ENCODE measurements at places on chromosomes 2 and 18. TPM values are rescaled to one million over a fixed set of nuclear protein-coding genes. Genes with fewer than 3 reads are reported as not detected.

The C2orf78 gene
- not detected for total RNA-seq

DNA sequence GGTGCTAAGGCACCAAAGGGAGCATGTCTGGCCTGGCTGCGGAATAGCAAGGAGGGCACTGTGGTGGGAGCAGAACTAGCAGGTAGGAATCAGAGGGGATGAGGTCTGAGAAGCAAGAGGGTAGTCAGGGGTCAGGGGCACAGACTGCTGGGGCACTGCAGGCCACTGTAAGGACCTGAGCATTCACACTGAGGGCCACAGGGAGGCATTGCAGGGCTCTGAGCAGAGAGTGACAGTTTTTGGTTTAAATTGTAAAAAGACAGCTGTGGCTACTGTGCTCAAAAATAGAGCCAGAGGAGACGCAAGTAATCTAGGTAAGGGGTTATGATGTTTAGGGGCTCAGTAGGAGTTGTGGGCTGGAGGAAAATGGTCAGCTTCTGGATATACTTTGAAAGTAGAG, 41.5 kb downstream of the ARHGAP25 start:
- DNase-seq, result no peak

- peak; percentile 54 for DNase-seq
Measured at GRCh38 chr2:200788121-200788718, 23.5 kb upstream of the BZW1 start.

The C2orf66 gene
- not detected for total RNA-seq

GRCh38 chr2:105887256-105887655, 142.5 kb downstream of the NCK2 start:
- no peak for DNase-seq

DNA sequence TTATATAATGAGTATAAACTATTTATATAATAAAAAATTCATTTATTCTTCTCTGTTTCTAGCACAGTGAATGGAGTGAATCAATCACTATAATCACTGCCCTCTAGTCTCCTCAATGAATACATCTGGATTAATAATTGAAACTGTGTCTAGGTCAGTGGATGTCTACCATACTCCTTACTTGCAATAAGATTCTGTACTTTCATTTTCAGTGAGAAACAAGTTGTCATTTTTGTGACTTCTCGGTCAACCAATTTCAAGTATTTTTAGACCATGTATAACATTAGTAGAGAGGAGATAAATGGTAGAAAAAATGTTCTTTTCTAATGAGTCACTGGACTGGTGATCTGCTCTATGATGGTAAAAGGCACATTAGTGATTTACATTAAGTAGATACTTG, 799.6 kb upstream of the CHAC2 start:
- no peak for DNase-seq

GRCh38 chr2:181673173-181673572, 7.1 kb downstream of the NEUROD1 start:
- DNase-seq, result no peak

DNA sequence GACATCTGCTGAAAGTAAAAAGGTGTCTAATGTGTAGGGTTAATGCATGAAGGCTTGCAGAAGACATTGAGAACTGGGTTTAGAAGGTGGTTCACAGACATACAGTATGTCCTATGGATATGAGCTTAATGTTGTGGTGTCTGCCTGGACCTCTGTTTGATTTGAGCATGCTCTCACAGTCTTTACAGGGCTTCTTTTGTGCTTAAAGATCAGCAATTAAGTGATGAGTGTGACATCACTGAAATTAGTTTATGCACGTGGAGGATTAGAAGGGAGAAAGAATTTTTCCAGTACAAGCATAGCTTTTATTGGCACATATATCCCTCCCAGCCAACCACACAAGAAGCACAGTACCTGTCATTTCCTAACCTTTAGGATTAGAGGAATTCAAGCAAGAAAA, 367.5 kb upstream of the RAB12 start:
- no peak for DNase-seq

DNA sequence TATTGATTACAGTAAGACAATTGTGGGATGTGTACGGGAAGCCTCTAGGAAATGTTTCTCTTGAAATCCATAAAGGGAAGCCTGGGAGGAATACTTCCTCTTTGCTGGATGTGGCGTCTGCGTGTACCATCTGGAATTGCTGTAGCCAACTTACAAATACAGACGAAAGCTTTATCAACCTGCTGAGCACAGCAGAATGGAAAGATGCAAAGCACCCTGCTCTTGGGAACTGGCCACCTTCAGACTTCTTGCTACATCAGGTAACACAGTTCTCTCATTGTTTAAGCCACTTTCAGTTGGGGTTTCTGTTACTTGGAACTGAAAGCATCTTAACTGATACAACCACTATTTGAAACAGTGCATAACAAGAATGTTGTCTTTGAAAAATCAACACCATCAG, 213.8 kb downstream of the HRH4 start:
- no peak for DNase-seq

- no peak for DNase-seq
Measured at GRCh38 chr2:159912580-159912979, 114.6 kb upstream of the CD302 start.

The RTP5 gene
- not detected for total RNA-seq

The TTR gene
- total RNA-seq, result not detected

DNA sequence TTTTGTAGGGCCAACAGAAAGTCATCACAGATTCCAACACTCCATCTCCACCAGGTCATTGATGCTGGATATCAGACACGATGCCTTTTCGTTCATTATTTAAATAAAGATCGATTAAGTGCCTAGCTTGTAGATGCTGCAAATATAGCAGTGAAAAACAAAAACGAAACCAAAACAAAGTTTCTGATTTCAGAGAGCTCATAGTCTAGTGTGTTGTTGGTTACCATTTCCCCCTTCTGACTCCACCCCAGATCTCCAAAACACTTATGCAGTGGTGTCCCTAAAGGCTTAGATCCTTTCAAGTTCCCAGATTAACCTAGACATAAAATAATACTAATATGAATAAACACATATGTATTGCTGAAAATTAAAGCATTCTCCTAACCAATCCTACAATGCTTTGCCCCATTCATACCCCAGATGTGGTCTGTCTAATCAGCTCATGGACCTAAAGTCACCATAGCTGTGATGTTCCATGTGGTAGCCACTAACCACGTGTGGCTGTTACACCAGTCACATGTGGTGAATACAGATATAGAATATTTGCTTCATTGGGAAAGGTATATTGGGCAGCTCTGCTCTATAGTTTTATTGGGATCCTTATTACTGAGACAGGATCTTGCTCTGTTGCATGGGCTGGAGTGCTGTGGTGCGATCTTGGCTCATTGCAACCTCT, 787.2 kb downstream of the TDRD15 start:
- DNase-seq, result no peak

DNA sequence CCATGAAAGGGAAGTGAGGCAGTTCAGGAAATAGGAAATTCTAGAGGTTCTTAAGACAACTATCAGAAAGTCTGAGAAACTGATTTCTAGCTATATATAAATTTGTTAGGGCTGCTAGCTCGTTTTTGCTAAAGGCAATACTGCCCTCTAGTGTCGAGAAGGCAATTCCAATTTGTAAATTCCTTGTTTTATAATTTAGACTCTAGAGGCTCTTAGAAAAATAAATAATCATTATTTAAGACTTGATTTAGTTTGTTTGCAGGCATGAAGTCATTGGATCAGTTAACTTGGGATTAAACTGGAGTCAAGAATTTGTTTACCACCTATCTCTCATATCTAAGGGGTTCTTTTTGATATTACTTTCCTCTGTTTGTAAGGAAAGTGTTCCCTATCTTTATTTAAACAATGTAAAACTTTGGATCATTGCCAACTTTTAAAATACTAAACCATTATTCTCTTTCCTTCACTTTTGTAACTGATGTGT, 66.2 kb downstream of the ACVR2A start:
- DNase-seq, result peak; percentile 43

The ST3GAL5 gene
- total RNA-seq, result 31.9 TPM

GRCh38 chr18:43486462-43486861, 209.2 kb upstream of the SYT4 start:
- no peak for DNase-seq

The SOX11 gene
- 11.2 TPM for total RNA-seq

- DNase-seq, result no peak
Measured at GRCh38 chr2:237721458-237721857, 77.1 kb upstream of the RBM44 start.

The HMSD gene
- 0.06 TPM for total RNA-seq

The SPDYA gene
- 0.86 TPM for total RNA-seq

GRCh38 chr2:27751377-27751776, 20.1 kb upstream of the MRPL33 start:
- DNase-seq, result no peak

- no peak for DNase-seq
Measured at GRCh38 chr18:58152891-58153290, 108.9 kb downstream of the NEDD4L start.

- peak; percentile 21 for DNase-seq
Measured at GRCh38 chr2:43685357-43685756, 9.1 kb upstream of the C1GALT1C1L start.

The GAREM1 gene
- total RNA-seq, result 1.5 TPM

- no peak for DNase-seq
Measured at GRCh38 chr18:24959051-24959476, 392.9 kb downstream of the ZNF521 start.

The GREB1 gene
- total RNA-seq, result 11.3 TPM

DNA sequence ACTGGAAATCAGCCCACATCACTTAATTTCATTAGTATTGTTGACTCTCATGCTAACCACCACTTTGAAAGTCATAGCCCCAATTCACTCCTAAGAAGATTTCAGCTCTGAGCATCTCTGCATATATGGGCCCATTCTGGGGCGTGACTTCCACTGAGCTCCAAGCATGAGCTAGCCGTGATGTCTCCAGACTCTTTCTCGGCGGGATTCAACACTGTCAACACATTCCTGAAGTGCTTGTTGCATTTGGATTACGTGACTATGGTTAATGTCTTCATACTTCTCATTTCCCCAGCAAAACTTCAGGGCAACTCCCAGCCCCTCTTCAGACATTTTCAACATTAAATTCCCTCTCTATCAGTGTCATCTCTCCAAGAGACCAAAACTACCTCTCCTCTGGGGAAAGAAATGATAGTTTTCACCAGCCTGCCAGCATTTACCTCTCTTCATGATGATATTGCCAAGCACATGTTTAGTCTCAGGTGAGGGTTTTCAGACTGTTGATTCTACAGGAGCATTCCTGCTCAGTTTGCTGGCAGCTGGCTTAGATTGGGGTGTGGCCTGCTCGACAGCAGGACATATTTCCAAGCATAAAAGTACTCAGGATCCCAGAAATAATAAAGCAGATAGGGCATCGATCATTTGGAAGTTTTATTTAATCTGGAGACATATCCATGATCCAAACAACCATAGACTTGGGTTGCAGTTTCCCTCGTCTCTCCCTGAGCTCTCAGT, 81.7 kb downstream of the FEZ2 start:
- DNase-seq, result no peak

GRCh38 chr2:160557903-160558302, 64.3 kb upstream of the RBMS1 start:
- DNase-seq, result no peak

DNA sequence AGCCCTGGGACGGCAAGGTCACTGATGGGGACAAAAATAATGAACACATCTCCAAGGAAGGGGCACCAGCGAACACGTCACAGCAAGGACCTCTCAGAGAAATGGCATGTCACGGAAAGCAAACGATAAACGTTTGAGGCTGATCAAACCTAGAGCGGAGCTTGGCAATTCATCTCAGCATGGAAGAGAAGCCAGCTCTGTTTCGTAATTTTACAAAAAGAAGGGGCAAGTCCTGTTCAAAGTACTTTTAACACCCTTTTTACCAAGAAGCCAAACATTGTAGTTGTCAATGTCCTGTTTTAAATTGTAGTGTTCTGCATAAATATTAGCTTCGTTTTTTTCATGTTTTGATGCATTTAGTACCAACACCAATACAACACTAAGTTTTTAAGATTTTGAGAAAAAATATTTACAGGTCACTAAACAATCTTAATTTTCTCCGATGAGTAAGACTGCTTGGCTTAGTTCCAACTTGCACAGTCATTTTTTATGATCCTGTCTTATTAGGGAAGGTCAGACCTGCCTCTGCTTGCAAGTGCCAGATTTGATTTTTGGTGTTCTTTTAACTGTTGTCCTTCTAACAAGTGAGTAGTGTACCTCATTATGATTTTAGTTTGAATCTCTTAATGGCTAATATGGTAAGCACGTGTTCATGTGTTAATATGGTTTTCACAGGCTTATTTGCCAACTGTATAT, 818.5 kb upstream of the SALL3 start:
- DNase-seq, result peak; percentile 55

The RETREG2 gene
- total RNA-seq, result 48.8 TPM

The SGPP2 gene
- 0.92 TPM for total RNA-seq

The WNT10A gene
- 0.12 TPM for total RNA-seq

DNA sequence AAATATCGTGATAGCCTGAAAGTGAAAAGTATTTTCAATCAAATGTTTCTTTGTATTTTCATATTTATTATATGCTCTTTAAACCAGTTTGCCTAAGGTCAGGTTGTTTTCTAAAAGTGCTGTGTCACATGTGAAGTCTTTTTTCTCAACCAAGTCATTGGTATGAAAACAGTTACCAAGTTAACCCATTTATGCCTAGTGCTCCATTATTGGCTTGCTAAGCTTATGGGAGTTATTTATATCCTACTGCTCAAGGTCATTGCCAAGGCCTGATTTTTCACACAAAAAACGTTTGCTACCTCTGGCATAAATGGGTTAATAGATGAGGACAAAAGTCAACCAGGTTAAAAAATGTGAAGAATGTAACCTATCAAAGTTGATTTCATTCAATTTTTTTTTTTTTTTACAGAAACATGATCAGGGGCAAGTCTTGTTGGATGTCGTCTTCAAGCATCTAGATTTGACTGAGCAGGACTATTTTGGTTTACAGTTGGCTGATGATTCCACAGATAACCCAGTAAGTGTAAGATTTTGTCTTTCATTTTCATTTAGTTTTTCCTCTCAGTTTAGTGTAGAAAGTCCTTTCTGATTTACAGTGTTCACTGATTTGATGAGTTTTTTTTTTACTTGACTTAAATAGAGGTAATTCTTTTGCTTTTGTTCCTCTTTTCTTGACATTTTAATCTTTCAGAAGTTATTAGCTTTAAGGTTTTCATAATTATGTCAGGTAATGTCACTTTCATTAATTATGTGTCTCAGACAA, 102.6 kb downstream of the PTPN4 start:
- no peak for DNase-seq

The PLCD4 gene
- total RNA-seq, result 0.06 TPM

DNA sequence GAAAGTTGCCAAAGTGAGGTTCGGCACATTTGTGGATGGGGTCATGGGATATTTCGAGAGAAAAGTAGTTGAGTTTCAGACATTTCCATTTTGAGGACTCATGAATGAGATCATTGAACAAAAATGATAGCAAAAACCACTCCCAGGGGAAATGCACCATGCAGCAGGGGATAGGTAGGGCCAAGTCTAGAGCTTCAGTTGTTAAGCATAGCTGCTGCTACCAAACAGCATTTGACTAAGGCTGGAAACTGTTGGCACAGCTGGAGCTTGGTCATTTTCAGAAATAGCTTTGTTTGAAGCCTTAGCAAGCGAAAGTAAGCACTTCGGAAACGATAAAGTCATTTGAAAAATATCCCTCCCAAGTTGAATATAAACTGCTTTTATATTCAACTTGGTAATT, 431.8 kb downstream of the SOCS6 start:
- DNase-seq, result peak; percentile 5

GRCh38 chr18:2847317-2848246, 776 bp downstream of the EMILIN2 start:
- peak; percentile 3 for DNase-seq

Measured in Daoy (cell line).